ENCODE measurements at places on chromosomes 7 and 10.
A peak's percentile ranks its signal among the peaks of the same experiment; 100 is the strongest.

DNA sequence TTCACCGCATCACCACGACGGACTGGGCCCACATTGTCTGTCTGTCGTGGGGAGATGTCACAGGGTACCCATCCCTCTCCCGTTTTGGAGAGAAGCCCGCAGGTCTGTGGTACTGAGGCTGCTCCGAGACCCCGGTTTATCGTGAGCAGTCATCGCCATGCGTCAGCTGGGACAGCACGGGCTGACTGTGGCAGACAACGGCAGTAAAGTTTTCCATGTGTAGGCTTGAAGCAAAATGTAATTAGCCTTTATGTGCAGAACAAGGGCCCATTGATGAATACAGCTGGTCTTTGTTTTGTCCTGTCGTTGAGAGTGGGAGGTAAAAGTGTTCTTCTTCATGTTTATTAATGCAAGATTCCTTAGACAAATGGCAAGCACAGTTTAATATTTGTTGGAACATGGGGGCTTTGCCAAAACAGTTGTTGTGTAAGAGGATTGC is 167.4 kb upstream of the SH2B2 start:
- no peak for DNase-seq

- no peak for DNase-seq
Measured at GRCh38 chr7:156617215-156617614, 23.4 kb upstream of the RNF32 start.

GRCh38 chr10:43124574-43125273 is 13.5 kb upstream of the CSGALNACT2 start:
- DNase-seq = no peak

GRCh38 chr10:80196270-80196949 is 8.9 kb downstream of the ANXA11 start:
- peak; percentile 90 for DNase-seq

DNA sequence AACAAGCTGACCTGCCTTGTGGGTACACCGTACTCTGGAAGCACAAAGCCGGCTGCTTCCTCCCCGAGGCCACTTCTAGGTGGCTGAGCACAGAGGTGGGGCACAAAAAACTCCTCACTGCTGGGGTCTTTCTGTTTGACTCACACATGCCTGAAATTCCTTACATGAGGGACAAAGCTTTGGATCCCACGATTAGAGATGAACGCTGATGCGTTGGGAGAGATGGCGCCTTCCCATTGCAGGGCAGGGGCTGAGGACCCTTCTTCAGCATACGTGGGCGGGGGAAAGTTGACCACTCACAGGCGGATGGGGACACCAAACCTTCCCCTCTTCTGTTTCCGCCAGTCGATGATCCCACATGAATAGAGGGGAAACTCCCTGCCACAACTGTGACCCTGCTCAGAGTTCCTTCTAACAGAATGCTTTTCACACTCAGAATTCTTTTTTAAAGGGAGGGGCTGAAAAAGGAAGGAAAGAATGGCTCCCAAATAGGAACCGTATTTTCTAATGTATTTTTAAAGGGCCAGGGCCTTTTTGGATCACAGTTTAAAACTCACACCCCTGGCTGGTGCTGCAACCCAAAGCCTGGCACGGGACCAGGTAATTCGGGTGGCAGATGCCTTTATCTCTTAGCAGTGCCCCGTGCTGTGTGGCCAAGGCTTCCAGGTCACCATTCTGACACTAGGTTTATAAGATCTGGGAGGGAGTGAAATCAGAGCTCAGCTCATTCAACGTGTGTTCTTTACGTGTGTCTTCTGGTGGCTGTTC is 134.0 kb downstream of the PRKAG2 start:
- DNase-seq = no peak

DNA sequence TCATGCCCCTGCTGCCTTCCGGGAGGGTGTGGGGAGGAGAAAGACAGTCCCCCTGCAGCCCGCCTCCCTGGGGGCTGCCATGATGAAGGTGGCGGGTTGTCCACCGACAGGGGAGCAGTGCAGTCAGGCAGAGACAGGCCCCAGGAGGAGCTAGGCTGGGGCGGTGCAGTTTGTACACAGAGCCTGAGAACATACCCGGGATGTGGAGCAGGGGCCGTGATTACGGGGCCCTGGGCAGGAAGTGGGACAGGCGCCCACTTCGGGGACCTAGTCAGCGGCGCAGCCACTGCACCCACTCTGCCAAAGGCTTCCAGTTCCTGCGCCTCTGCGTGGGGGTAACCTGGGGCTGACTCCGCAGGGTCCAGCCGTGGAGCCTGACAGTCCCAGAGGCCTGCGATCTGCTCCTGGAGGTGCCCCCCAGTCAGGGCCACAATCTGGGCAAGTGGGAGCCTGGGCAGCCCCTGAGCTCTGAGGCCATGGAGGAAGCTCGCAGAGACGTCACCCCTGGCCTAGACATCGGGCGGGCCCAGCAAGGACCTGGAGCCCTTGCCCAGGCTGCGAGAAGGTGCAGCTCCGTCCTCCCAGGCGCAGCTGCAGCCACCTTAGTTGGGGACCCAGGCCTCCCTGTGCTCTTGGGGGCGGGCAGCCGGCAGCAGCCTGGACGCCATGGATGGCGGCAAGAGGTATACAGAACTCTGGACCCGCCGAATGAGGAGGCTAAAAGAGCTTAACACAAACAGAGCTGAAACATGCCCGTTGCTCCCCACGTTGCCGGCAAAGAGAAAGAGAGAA is 1356.8 kb downstream of the XPNPEP1 start:
- no peak for DNase-seq

DNA sequence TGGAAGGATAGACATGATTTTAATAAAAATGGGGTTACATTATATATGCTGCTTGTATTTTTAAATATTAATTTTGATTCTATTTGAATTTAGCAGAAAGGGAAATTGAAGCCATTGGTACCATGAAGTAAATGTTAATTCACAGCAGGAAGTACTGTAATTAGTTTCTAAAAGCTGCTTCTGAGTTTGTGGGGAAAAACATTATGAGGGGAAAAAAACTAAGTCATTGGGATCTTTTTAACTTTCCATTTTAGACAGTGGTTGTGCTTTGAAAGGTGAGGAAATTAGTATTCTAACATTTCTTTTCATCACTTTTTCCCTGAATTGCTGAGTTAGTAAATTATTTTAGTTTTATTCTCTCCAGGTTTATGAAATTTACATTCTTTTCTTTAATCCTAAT is 41.0 kb downstream of the LCOR start:
- DNase-seq = no peak

- DNase-seq = no peak
Measured at GRCh38 chr10:108957681-108958080, 965.6 kb downstream of the XPNPEP1 start.

- DNase-seq = no peak
Measured at GRCh38 chr10:55183993-55184392, 383.0 kb upstream of the PCDH15 start.

- DNase-seq = no peak
Measured at GRCh38 chr7:66207540-66207939, 2.4 kb downstream of the TPST1 start.

GRCh38 chr10:126372396-126372795 is 15.9 kb downstream of the ADAM12 start:
- DNase-seq = no peak

DNA sequence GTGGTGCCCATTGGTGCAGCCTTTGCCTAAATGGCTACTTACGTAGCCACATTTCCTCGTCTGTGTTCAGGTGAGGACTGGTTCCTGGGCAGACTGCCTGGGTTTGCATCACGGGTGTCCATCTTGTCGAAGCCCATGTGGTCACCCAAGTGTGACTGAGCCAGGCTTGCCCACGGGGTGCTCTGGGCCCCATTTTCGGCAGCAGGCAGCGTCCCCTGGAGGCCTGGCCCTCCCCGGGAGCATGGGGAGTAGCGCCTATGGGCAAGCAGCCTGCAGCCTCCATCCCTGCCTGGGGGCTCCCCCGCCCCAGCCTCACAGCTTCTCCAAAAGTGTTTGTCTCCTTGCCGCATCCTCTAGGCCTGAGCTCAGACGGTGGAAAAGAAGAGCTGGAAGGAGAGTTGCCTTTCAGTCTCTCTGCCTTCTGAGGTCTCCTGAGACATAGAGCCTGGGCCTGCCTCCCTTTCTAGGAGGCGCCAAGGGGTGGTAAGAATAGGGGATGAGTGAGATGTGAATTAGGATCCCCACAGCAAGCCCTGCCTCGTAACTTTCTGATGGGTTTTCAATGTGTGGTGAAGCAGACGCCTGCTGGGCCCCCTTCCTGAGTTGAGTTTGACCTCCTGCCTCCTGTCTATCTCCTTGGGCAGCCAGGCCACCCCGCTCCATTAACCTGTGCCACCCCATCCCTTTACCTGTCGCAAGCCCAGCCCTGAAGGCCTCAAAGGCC is 42.7 kb downstream of the HTRA1 start:
- no peak for DNase-seq

GRCh38 chr10:125060826-125061556 is 99.4 kb downstream of the CTBP2 start:
- DNase-seq = peak; percentile 50

DNA sequence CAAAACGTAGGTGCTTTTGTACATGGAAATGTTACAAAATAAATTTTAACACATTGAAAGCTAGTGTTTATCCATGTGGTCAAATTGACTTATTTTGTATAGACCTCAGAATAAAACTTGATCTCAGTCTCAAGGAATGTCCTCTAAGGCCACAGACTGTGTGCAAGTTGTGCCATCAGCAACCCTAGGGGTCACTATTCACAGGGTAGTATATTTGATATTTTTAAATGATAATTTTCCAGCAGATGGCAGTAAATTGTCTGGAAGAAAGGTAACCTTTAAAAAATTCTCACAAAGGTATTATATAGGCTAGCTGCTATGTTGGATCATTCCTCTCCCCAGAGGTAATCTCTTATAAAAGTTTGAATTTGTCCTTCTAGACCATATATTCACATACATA is 12.9 kb upstream of the SNX10 start:
- no peak for DNase-seq

DNA sequence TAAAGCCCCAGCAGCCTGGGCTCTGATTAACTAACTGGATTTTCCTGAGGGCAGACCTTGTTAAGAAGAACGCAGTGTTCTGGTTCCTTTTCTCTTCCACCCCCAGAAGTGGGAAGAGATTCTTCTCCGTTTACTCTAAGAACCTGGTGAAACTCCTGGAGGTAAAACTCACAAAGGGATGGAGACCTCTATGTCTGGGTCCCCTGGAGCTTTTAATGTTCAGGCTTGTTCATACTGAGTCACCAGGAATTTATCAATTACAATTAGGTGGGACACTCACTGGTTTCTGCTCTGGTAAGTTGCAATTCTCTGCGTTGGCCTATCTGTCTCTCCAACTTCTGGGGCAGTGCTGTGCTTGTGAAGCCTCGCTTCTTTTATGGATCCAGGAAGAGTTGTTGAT is 73.3 kb upstream of the CACNB2 start:
- no peak for DNase-seq

DNA sequence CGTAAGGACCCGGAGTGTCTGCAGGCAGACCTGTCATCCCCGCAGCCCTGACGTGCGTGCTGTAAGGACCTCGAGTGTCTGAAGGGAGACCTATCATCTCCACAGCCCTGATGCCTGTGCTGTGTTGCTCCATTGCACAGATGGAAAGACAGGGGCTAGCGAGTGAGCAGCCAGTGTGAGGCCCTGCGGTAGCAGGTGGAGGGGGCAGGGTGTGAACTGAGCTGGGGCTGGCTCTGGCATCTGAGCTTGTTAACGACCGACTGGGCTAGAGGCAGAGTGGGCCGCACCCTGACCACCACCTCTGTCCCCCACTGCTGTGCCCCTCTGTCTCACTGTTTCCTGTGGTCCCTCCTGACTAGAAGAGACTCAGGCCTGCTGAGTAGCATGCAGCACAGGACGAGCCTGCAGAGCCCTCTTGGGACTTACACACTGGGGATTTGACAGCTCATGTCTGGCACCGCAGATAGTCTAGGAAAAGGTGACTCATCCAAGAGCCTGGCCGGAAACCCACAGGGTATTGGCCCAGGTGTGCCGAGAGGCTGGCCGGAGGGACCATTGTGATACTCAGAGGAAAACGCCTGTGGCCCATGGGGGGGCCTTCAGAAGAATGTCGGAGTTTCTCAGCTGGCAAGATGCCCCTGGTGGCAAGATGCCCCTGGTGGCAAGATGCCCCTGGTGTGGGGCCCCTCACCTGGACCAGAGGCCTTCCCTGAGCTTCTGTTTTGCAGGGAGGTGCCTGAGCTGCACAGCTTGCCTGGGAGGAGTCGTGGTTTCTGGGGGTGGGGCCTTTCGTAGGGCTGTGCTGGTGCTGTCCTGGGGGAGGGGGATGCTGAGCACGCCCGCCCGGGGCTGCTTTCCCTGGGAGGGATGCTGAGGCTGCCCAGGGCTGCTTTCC is 34.3 kb downstream of the INPP5A start:
- peak; percentile 92 for DNase-seq

GRCh38 chr7:122310119-122311021 is 5.8 kb upstream of the FEZF1 start:
- DNase-seq = no peak

- no peak for DNase-seq
Measured at GRCh38 chr10:47207281-47207615, 92.7 kb upstream of the GDF10 start.

DNA sequence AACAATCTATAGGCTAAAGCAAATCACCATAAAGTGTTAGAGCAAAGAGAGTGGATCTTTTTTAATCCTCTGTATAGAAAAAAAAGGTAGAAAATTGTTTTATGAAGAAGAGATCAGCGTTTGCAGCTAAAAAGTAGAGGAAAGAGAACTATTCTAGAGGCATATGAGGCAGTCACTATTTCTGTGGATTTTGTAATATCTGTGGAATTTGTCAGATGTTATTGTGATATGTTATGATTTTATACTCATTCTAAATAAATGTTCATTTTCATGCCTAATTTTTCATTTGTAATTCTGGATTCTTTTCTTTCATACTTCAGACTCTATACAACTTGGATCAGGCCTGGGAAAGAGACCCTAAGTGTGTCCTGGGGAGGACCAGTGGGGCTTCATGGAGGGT is 295.0 kb upstream of the LYZL1 start:
- DNase-seq = no peak

DNA sequence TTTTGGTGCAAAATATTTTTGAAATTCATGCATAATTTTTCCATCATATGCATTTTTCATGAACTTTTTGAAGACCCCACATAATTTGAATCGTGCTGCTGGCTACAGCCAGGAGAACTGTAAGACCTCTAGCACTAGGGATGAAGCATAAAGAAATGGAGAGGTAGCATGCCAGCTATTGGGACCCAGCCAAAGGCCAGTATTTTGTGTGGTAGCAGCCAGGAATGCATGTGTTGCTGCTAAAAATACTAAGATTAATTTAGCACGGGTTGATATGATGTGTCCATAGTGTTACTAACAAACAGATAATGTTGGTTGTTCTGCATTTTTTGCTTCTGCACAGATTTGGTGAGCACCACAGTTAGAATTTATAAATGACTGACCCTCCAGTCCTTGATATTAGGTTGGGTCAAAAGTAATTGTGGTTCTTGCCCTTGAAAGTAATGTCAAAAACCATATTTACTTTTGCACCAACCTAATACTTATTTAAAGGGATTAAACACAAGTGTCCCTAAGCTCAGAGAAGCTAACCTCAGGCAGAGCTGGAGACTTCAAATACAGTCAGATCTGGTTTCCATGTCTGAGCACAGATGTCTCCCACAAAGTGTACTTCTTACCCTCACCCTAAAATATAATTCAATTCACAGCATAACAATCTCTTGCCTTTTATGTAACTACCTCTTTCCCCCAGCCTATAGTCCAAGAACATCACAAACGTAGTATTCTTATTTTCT is 54.1 kb upstream of the NPSR1 start:
- no peak for DNase-seq
